ENCODE measurements at places on chromosomes 5 and 9.

GRCh38 chr5:1415626-1416360 lies 29.4 kb downstream of the SLC6A3 start:
- no peak for DNase-seq

DNA sequence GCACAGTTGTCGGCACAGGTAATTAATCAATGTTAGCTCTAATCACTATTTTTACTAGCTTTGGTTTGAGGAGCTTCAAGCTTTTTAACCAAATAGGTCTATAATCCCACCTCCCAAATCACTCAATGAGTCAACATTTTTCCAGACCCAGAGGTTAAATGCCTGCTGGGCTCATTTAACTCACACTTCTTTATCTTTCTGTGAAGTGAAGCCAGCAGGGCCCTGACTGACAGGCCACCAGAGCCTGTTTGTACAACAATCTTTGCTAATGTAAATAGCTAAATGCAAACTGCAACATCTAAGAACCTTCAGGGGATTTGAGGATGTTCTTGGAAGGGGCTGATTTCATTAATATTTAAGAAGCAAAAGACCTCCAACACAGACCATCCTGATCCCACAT lies 98.4 kb upstream of the NREP start:
- DNase-seq = no peak

DNA sequence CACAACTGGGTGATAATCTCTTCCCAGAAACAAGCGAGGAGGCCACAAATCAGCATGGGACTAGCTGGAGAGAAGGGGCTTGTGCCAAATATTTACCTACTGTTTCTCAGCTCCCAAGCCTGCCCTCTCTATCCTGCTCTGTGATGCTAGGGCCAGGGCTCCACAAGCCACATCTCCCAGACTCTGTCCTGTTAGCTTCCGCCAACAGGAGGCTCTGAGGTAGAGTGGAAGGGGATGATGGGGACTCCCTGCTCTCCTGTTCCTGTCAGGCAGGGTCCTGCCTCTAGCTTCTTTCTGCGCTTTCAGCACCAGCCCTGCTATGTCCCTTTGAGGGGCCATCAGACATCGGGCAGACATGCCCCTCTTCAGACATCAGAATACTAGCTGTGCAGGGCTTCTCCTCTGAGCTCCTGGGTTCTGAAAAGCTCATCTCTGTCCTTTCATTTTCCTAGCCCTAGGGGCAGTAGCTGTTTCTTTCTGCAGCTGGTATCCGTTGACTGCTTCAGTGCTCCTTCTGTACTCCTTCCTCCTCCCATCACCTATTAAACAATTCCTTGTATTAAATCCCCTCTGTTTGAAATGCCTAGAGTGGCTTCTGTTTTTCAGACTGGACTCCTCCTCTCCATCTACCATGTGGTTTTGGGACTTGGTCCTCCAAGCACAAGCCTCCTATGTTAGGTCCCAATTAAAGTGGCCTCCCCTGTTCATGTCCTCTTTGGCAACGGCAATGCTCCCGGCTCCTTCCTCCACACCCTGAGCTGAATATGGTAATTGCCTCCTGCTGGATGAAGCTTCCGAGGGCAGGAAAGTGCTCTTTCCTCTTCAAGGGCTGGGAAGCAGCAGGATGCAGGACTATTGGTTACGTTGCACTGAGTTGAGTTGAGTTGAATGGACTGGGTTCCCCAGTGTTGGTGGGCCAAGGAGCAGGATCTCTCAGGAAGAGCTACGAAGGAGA lies 161.1 kb upstream of the TBC1D2 start:
- no peak for DNase-seq

- no peak for DNase-seq
Measured at GRCh38 chr5:173138707-173139106, 5.6 kb upstream of the BNIP1 start.

All from endothelial cell (in vitro differentiated cells).